ENCODE measurements at places on chromosomes 5 and 9.

DNA sequence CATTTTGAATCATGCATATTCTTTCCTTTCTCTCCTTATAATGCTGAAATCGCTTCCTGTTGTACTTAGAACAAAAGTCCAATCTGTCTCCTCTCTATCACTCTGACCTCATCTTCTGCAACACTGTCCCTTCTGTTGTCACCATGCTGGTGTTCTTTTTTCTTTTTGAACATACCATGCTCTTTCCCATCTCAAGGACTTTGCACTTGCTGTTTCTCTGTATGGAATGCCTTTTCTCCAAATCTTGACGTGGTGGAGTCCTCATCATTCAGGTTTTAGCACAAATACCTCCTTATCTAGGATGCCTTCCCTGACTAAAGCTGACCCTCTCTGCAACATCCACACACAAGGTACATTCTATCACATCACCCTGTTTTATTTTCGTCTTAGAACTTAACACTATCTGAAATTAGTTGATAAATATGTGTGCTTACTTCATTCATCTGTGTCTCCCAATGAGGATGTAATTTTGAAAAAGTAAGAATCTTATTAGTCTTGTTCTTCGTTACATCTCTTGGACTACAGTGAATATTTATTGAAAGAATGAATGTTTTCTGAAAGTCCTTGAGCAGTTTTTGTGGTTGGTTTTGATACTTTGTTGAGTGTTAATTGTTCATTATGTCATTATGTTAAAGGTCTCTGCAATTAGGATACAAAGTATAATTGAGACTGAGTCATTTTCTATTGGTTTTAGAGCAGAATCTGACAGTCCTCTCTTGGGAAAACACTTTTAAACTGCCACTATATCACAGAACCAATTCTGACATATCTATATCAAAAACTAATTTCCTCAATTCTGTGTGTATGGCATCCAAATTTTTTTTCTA lies 145.3 kb upstream of the RASA1 start:
- DNase-seq: no peak

DNA sequence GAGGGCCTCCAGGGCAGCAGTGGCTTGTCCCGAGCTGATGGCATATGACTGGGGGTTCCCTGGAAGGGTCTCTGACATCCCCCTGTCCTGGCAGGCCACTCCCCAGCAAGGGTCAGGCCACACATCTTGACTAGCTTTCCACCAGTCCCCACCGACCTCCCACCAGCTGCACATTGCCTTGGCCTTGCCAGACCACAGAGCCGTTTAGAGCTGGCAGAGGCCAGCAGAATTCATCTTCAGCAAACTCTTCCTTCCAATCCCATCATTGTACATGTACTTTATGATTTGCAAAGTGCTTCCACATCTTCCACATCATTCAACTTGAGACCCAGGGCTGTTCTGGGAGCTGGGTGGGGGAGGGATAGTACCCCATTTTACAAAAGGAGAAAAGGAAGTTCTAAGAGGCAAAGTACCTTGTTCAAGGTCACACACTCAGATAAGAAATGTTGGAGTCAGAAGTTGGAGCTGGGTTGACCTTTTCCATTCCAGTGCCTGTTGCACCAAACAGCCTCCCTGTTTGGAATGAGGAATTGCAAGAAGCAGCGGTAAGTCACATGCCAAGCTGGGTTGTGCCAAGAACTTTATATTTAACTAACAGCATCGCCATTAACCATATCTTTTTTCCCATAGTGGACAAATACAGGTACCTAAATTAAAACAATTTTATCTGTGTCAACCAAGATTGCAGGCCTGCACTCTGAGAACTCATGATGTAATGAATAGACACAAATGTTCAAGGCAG lies 25.8 kb upstream of the COL15A1 start:
- DNase-seq: no peak

DNA sequence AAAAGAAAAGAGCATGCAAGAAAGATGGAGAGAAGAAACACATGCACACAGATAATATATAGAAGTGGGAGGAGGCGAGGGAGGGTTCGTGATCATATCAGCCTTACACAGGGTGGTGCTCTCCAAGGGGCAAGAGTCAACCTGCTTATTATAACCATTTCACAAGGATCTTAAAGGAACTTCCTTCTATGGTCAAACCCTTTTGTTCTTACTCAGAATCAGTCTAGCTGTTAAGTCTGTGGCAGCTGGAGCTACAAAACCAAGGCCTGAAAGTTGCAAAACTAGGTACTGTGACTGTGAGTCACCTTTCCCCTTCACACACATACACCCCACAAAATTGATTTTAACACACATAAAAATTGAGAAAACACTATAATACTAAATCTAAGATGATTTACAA lies 18.5 kb upstream of the ERMP1 start:
- no peak for DNase-seq

GRCh38 chr9:19146441-19147024 lies 19.2 kb upstream of the PLIN2 start:
- DNase-seq: no peak

DNA sequence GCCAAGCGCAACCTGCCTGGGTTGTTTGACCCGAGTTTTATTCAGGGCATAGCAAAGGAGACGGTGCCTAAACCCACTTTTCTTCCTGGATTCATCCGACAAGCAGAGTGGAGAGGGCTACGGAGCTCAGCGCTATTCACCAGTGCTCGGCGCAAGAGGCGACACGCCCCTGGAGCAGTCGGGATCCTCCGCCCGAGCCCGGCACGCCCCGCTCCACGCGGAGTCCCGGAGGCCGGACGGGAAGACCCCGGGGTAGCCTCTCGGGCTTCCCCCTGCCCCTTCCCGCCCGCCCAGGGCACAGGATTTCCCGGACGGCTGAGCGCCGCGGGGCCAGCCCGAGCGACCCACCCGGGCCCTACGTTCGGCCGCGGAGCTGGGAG lies 427 bp downstream of the SERINC5 start:
- DNase-seq: peak; percentile 86

DNA sequence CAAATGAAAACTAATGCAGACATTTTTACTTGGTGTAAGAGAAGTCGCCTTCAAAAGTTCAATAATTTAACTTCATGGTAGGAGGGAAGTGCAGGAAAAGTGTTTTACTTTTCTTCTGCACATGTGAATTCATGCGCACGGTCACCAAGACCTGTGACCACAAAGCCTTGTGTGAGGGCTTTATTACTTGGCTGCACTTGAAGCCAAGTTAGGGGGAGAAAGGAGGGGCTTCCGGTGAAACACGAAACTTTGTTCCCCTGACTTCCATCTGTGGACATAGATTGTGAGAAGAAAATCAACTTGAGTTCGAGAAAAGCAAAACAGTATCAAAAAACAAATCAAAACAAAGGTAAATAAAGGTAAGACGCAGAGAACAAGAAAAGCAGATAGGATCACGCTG lies 239.9 kb downstream of the ROR2 start:
- DNase-seq: no peak

DNA sequence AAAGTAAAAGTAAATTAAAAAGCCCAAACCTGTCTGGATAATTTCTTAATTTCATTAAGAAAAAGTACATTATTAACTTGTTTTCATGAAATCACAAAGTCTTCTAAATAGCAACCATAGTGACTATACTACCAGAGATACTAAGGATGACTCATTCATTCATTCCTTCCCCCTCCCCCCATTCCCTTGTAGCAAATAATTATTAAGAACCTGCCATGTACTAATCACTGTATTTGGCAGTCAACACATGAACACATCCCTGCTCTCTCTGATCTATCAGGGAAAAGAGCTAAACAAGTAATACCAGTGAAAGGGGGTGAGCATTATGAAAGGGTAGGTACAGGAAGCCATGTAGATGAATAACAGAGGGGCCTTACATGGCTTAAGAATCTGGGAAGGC lies 203.9 kb downstream of the CWC27 start:
- DNase-seq: no peak

- no peak for DNase-seq
Observed at GRCh38 chr9:98897745-98898144, 46.0 kb upstream of the COL15A1 start.

DNA sequence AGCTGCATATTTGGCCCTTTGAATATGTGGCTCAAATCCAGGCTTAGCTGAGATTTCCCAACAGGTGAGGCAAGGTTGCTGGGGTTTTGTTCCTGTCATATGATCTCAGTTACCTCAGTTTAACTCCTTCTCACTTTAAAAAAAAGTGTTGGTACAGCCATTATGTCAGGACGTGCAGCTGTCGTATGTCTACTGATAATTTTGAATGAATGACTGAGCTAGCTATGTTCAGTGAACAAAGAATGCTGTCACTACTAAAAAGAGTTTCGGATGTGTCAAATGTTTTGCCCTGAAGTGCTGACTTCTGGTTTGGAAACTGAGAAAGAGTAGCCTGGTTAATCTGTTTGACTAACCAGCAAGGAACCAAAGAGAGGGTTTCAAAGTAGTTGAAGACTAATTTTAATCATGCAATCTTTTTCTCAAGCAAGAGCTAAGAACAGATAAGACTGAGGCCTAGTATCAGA lies 106.3 kb upstream of the NR3C1 start:
- no peak for DNase-seq

GRCh38 chr5:133838286-133838685 lies 130.1 kb downstream of the C5orf15 start:
- DNase-seq: peak; percentile 18

DNA sequence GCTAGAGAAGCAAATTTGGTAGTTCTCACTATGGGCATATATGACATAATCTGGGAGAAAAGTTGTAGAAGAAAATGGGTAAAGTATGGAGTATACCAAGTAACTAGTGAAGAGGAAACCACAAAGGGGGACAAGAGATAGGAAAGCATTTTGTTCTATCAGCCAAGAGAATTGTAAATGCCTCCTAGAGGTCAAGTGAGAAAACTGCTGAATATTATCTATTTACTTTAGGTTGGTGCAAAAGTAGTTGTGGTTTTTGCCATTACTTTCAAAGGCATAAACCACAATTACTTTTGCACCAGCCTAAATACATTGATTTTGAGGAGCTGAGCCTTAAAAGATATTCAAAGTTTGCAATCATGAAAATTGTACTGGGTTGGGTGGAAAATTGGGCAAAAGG lies 126.7 kb upstream of the GRHPR start:
- DNase-seq: no peak

DNA sequence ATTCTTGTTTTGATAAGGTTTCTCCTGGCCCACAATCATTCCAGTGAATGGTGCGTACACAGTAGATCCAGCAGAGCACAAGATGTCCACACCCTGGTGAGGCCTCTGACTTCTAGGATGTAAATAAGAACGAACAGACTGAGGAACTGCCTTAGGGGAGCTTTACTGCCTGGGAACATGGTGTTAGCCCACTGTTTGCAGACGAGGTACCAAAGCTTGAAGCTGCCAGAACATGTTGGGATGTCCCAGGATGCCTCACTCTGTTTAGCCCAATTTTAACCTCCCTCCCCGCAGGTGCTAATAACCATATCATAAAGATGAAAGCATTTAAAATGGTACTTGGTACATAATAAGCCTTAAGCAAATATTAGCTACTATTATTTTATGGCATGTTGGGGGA lies 3.5 kb downstream of the LECT2 start:
- DNase-seq: no peak

GRCh38 chr5:132496631-132497487 lies 6.3 kb upstream of the IRF1 start:
- peak; percentile 91 for DNase-seq

- DNase-seq: no peak
Observed at GRCh38 chr5:69013481-69013880, 80.3 kb upstream of the SLC30A5 start.

Measured in left forelimb (tissue), 1 donor.